ENCODE measurements at places on chromosomes 2 and 18.

- H3K27ac ChIP-seq = peak overlapping the region; percentile 90
- DNase-seq = no peak
- H3K4me3 ChIP-seq = no peak overlapping the region
- peaks cover 60% of the 10 kb centered on the region for H3K4me1 ChIP-seq
- no peaks in the 10 kb centered on the region for H3K27me3 ChIP-seq
These were observed 1.9 kb upstream of the STAT4 start for GRCh38 chr2:191152482-191153240.

GRCh38 chr2:184689638-184690037, 91.3 kb downstream of the ZNF804A start:
- no peaks in the 10 kb centered on the region for H3K4me1 ChIP-seq
- DNase-seq = no peak
- H3K27ac ChIP-seq = no peak overlapping the region
- H3K36me3 ChIP-seq = no peaks in the 10 kb centered on the region

- H3K27me3 ChIP-seq = no peaks in the 10 kb centered on the region
- H3K4me1 ChIP-seq = peaks cover 7% of the 10 kb centered on the region
- no peaks in the 10 kb centered on the region for H3K36me3 ChIP-seq
These were observed 97.7 kb downstream of the TWIST2 start for GRCh38 chr2:238945433-238946150.

GRCh38 chr18:62175521-62175920, 11.3 kb downstream of the PIGN start:
- no peak overlapping the region for H3K4me3 ChIP-seq
- no peak for DNase-seq
- H3K27ac ChIP-seq = no peak overlapping the region

DNA sequence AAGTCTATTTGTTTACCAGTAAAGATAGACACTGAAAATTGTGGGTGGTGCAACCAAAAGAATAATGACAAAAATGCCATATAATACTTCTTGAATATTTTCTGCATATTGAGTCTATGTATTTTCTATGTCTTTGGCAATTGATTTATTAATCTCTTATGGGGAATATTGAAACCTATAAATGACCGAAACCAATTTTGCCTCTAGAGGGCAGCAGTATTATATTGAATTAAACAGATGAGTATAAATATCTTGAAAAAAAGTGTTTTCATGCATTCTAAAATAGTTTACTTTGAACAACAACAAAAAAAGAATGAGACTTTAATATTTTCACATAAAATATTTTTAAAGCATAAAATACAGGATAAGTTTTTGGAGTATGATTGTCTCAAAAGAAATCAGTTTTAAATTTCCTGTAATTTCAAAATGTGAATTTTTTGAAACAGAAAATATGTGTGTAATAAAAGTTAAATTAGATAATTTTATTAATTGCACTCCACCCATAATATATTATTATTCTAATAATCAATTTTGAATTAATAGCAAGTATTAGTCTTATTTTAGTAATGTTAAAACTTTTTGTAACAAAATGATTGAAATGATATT, 49.9 kb upstream of the CALCRL start:
- DNase-seq = no peak
- H3K27ac ChIP-seq = no peak overlapping the region
- no peaks in the 10 kb centered on the region for H3K4me1 ChIP-seq
- no peak overlapping the region for H3K4me3 ChIP-seq

GRCh38 chr2:163662141-163662780, 73.5 kb downstream of the FIGN start:
- DNase-seq = no peak
- no peaks in the 10 kb centered on the region for H3K4me1 ChIP-seq
- no peaks in the 10 kb centered on the region for H3K36me3 ChIP-seq
- no peak overlapping the region for H3K4me3 ChIP-seq

DNA sequence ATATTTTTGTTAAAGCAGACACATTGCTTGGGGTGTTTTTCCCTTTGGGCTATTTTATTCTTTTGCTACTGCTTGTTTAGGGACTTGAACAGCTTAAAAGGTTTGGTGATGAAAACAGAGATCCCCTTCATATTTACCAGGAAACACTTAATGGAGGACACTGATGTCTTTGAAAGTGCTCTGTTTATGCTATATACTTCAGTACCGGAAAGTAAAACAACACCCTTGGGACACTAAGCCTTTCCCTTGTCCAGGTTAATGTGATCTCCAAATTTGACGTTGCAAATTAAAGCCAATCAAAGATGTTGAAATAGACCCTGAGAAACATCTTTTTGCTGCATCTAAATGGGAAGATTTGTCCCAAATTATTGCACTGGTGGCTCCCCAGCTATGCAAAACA, 564.6 kb upstream of the PKDCC start:
- H3K4me1 ChIP-seq = no peaks in the 10 kb centered on the region
- no peak for DNase-seq
- no peak overlapping the region for H3K27ac ChIP-seq
- H3K36me3 ChIP-seq = no peaks in the 10 kb centered on the region
- no peak overlapping the region for H3K4me3 ChIP-seq

- no peak overlapping the region for H3K4me3 ChIP-seq
- peaks cover 12% of the 10 kb centered on the region for H3K27me3 ChIP-seq
- peaks cover 17% of the 10 kb centered on the region for H3K4me1 ChIP-seq
- DNase-seq = no peak
These were observed 582 bp downstream of the RTP5 start for GRCh38 chr2:241870081-241870541.

DNA sequence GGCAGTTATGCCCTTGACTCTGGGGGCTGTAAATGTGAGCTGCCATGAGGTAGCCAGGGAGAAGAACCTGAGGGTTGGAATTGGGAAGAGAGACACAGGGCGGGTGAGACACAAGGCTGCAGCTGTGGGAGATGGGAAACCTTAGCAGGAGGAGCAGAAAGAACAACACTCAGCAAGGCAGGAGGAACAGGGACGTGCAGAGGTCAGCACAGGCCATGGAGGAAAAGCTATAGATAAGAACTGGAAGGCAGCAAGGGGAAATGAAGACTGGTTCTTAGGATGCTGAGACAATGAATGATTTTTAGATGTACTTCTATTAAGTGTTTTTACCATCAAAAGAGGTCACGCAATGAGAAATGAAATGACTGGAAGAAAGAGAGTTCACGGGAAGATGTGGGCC, 80.2 kb downstream of the USP40 start:
- H3K4me1 ChIP-seq = no peaks in the 10 kb centered on the region
- no peaks in the 10 kb centered on the region for H3K27me3 ChIP-seq
- DNase-seq = no peak
- no peak overlapping the region for H3K27ac ChIP-seq

GRCh38 chr2:154046493-154046892, 174.8 kb downstream of the GALNT13 start:
- no peaks in the 10 kb centered on the region for H3K36me3 ChIP-seq
- H3K27ac ChIP-seq = no peak overlapping the region
- no peak overlapping the region for H3K4me3 ChIP-seq
- no peaks in the 10 kb centered on the region for H3K4me1 ChIP-seq
- DNase-seq = no peak

DNA sequence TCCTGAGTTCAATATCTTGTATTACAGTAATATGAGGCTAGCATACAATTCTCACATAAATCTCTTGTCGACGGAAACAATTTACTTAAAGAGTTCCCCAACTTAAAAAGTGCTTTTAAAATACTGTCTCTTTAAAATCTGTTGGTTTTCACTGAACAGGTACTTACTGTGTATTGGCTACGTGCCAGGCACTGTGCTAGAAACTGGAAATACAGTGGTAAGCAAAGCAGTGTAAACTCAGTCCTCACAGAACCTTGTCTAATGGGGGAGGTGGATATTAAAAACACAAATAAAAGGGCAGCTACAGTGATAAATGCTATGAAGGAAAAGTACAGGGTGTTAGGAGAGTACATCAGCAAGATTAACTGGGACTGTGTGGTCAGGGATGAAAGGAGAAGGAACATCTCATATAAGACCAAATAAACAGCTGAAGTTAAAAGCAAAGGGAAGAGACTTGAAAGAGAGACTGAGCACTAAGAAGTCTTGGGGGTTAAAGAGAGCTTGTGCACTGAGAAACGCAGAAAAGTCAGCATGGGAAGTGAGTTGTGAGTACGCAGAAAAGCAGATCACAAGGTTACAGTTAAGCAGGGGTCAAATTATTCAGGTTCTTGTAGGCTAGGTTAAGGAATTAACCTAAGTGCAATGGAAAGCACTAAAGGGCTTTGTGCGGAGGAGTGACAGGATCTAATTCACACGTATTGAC, 52.5 kb downstream of the USP40 start:
- H3K4me3 ChIP-seq = no peak overlapping the region
- H3K27ac ChIP-seq = no peak overlapping the region
- no peak for DNase-seq
- H3K4me1 ChIP-seq = no peaks in the 10 kb centered on the region
- no peaks in the 10 kb centered on the region for H3K27me3 ChIP-seq

- no peak overlapping the region for H3K4me3 ChIP-seq
- no peak for DNase-seq
- H3K27ac ChIP-seq = no peak overlapping the region
- no peaks in the 10 kb centered on the region for H3K4me1 ChIP-seq
- H3K36me3 ChIP-seq = no peaks in the 10 kb centered on the region
- peaks cover 13% of the 10 kb centered on the region for H3K27me3 ChIP-seq
These were observed 60.2 kb downstream of the LYPD6B start for GRCh38 chr2:149098701-149099100.

DNA sequence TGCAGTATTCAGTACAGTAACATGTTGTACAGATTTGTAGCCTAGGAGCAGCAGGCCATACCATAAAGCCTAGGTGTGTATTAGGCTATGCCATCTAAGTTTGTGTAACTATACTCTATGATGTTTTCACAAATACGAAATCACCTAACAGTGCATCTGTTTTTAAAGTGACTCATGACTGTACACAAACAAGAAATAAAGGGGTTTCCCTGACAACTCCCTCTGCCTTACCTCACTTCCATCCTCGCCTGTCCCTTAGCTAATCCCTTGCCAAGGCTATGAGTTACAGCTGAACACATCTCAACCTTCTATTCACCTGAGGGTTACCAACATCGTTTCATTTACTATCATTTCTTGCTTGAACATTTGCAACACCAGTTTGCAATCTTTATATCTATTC, 78.6 kb upstream of the RPRM start:
- no peaks in the 10 kb centered on the region for H3K27me3 ChIP-seq
- H3K4me3 ChIP-seq = no peak overlapping the region
- H3K4me1 ChIP-seq = no peaks in the 10 kb centered on the region
- H3K36me3 ChIP-seq = no peaks in the 10 kb centered on the region
- H3K27ac ChIP-seq = no peak overlapping the region
